ENCODE measurements at places on chromosomes 6 and 20. TPM values are rescaled to one million over a fixed set of nuclear protein-coding genes. Genes with fewer than 3 reads are reported as not detected.

- peaks cover 7% of the 10 kb centered on the region for H3K4me1 ChIP-seq
- H3K4me3 ChIP-seq = no peak overlapping the region
- H3K36me3 ChIP-seq = no peaks in the 10 kb centered on the region
- DNase-seq = no peak
- no peak overlapping the region for H3K27ac ChIP-seq
- H3K27me3 ChIP-seq = no peaks in the 10 kb centered on the region
Observed at GRCh38 chr6:149752600-149753373, 3.2 kb downstream of the PCMT1 start.

Gene BTBD3
- total RNA-seq = 124 TPM

Gene TFAP2A
- not detected for total RNA-seq

GRCh38 chr6:29576056-29576455 lies 8.9 kb upstream of the OR2H2 start:
- no peak overlapping the region for H3K4me3 ChIP-seq
- H3K27ac ChIP-seq = no peak overlapping the region
- no peaks in the 10 kb centered on the region for H3K36me3 ChIP-seq

Gene NKAIN2
- 1.1 TPM for total RNA-seq

DNA sequence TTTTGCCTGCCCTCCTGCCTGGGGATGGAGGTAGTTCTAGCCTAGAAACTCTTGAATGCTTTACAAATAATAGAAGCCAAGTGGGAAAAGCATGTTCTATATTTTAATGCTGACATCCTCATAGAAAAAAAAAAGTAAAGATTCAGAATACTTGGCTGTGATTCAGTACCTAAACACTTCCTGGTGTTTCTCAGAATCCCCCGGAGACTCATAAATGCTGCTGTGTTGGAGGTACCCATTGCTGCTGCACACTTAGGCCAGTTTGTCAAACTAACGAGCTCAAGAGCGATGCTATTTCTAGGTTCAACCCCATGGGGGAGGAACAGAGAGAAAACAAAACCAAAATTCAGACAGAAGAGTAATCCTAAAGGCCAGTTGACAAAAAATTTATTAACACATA lies 38.8 kb upstream of the ZFP64 start:
- H3K4me3 ChIP-seq = no peak overlapping the region
- no peak for DNase-seq
- no peak overlapping the region for H3K27ac ChIP-seq
- no peaks in the 10 kb centered on the region for H3K36me3 ChIP-seq

DNA sequence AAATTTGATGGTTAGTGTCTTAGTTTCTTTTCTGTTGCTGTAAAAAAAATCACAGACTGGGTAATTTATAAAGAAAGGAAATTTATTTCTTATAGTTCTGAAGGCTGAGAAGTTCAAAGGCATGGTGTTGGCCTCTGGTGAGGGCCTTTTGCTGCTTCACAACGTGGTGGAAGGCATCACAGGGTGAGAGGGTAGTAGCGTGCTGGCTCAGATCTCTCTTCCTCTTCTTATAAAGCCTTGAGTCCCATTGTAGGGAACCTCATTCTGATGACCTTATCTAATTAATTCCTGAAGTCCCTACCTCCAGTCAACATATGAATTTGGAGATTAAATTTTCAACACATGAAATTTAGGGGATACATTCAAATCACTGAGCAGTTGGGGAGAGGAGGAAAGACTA lies 62.0 kb downstream of the ARID1B start:
- no peaks in the 10 kb centered on the region for H3K4me1 ChIP-seq
- H3K27me3 ChIP-seq = no peaks in the 10 kb centered on the region
- peak overlapping the region; percentile 77 for H3K27ac ChIP-seq
- H3K36me3 ChIP-seq = no peaks in the 10 kb centered on the region
- H3K4me3 ChIP-seq = no peak overlapping the region
- DNase-seq = no peak

DNA sequence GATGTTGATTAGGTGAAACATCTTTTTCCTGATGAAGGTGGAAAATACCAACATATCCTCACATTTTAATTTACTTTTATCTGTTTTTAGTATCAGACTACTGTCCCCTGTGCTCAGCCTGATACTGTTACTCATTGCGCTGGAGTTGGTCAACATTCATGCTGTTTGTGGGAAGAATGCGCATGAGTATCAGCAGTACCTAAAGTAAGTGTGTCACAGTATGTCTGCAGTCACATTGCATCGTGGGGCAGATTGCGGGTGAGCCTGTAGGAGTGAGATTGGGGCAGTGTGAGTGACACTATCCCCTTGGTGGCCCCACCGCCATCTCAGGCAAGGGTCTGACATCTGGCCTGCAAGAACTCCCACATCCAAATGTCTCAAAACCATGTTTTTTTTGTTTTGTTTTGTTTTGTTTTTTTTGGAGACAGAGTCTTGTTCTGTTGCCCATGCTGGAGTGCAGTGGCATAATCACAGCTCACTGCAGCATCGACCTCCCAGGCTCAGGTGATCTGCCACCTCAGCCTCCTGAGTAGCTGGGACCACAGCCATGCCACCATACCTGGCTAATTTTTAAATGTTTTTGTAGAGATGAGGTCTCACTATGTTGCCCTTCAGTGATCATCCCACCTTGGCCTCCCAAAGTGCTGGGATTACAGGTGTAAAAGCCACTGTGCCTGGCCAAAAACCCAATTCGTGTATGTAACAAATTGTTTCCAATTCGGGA lies 27.8 kb downstream of the ERMARD start:
- no peaks in the 10 kb centered on the region for H3K4me1 ChIP-seq
- no peaks in the 10 kb centered on the region for H3K36me3 ChIP-seq
- H3K4me3 ChIP-seq = no peak overlapping the region
- H3K27me3 ChIP-seq = no peaks in the 10 kb centered on the region

DNA sequence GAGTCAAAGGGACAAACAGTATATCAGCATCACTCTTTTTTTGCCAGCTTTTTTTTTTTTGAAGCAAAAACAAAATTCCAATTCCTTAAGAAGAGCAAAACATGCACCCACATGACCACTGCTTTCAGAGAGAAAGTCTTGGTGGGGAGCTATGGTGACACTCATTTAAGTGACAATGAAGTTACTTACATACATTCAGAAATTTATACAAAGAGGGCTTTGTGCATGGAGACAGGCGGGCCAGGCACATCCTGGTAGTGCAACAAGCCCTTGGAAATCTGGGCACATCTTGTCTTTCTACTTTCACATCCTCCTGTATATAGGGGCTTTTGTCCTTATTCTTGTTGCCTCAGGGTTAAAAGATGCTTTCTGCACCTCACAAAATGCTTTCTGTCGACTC lies 55.9 kb downstream of the IL22RA2 start:
- H3K27me3 ChIP-seq = no peaks in the 10 kb centered on the region
- H3K36me3 ChIP-seq = no peaks in the 10 kb centered on the region
- no peak overlapping the region for H3K27ac ChIP-seq
- no peak overlapping the region for H3K4me3 ChIP-seq

Gene ID1
- total RNA-seq = 477 TPM

DNA sequence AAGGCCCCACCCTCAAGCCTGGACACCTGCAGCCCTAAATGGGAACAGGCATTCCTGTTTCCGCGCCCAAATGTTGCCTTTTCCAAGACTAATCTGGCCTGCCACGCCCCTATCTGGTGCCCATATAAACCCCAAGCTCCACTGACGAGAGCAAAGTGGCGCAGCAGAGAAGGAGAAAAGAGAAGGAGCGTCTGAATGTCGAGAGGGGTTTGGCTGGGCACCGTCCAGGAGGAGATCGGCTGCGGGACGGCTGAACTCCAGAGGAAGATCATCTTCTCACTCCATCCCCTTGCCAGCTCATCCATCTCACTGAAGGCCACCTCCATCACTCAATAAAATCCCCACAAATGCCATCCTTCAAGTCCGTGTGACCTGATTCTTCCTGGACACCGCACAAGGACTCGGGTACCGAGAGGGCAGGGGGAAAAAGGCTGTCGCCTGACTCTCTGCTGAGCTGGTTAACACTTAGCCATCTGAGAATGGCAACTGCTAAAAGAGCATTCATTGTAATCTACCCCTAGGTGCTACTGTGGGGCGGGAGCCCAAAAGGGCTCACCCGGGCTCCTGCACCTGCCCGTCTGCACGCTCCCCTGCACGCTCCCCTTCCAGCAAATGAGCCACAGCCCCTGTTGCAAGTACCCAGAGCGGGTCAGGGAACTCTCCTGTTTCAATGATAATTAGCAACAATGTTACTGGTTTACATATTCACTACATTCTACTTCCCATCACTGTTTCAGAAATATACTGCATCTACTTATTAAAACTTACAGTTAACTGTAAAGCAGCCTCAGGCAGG lies 23.5 kb downstream of the TAF4 start:
- DNase-seq = no peak
- H3K27ac ChIP-seq = no peak overlapping the region
- no peak overlapping the region for H3K4me3 ChIP-seq
- H3K27me3 ChIP-seq = no peaks in the 10 kb centered on the region

DNA sequence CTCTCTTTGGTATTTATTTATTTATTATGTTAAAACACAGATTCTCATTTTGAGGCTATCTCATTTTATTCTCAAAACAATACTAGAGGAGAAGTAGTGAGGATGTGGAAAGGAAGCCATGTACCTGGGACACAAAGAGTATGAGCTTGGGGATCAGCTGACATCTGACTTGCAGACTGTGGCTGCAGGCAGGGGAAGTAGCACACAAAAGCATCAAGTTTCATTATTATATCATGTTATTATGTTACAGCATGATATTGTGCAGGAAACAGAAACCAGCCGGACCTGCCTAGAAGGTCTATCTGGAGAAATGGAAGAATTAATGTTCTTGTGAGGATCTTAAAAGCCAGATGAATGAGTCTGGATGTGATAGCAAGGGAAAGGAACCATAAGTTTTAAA lies 248.2 kb downstream of the KHDC1L start:
- H3K4me1 ChIP-seq = no peaks in the 10 kb centered on the region
- H3K4me3 ChIP-seq = no peak overlapping the region
- H3K36me3 ChIP-seq = no peaks in the 10 kb centered on the region
- H3K27ac ChIP-seq = no peak overlapping the region
- H3K27me3 ChIP-seq = no peaks in the 10 kb centered on the region
